Suppressor macrophage treated with lipopolysaccharide for 4 hours (primary cell): ENCODE measurements at places on chromosomes 2 and 18.
A peak's percentile ranks its signal among the peaks of the same experiment; 100 is the strongest.

DNA sequence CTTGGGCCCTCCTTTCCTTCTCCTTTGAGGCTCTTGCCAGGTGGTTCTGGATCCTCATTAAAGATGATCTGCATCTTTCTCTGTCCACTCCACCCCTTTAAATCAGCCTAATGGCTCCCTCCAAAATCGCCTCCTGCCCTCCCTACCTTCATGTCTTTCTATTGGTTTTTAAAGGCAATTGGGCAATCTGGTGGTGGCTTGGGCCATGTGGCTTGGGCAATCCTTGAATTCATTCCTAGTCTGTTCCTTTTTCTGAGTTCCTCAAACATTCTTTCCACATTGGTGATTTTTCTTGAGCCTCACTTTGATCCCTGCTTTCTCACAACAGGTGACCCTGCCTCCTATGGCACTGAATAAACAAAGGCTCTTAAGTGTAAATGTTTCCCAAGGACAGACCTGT, 266.2 kb upstream of the REV1 start:
- DNase-seq = peak; percentile 73

DNA sequence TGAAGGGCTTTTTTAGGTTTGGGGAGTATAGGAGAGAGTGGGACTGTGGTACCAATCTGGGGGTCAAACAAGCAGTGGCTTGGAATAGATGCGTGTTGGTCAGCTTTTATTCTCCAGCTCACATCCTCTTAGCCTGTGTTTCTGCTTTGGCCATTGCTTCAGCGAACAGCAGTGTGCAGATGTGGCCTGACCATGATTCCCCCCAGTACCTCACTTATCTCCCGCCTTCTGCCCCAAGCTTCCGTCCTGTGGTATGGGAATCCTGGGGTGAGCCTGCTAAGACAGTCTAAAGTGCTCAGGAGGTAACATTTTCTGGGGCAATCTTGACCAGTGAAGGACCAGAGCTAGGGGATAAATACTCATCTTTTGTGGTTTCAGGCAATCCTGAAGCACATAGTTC, 84.9 kb upstream of the TNP1 start:
- DNase-seq = no peak

GRCh38 chr2:20164061-20164733, 60.7 kb downstream of the SDC1 start:
- DNase-seq = no peak

GRCh38 chr18:39600894-39601293, 2035.3 kb upstream of the CELF4 start:
- DNase-seq = no peak

GRCh38 chr2:84319581-84319980, 139.5 kb downstream of the SUCLG1 start:
- no peak for DNase-seq

GRCh38 chr2:121613774-121614173, 35.5 kb downstream of the CLASP1 start:
- no peak for DNase-seq

- DNase-seq = no peak
Measured at GRCh38 chr18:38413193-38413592, 847.6 kb upstream of the CELF4 start.

DNA sequence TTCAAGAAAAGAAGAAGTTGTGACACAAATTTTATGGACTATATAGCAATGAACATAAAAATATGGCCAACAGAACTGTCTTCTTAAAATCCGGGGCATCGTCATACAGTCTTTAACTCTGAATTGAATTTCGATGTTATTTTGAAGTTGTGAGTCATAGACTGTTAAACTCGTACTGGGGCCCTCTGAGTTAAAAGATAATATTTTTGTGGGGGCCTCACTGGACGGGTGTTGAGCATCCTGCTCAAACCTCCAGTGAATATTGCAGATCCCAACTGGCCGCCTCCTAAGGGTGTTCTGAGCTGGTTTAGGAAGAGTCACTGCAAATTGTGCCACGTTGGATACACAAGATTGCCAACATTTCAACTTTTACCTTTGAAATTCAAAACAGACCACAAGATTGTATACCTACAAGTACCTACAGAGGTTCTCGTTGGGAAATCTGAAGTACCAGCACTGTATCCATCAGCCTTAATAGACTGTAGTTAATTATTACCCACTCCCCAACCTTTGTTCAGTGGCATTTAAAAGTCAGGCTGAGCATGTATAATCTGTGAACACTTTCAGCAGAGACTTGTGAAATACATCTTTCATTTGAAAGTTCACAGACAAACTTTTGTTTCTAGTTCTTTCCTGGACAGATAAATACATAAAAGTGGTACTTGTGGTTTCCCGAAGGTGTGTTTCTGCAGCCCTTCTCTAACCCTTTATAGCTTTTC, 27.8 kb downstream of the KLHL23 start:
- DNase-seq = no peak

DNA sequence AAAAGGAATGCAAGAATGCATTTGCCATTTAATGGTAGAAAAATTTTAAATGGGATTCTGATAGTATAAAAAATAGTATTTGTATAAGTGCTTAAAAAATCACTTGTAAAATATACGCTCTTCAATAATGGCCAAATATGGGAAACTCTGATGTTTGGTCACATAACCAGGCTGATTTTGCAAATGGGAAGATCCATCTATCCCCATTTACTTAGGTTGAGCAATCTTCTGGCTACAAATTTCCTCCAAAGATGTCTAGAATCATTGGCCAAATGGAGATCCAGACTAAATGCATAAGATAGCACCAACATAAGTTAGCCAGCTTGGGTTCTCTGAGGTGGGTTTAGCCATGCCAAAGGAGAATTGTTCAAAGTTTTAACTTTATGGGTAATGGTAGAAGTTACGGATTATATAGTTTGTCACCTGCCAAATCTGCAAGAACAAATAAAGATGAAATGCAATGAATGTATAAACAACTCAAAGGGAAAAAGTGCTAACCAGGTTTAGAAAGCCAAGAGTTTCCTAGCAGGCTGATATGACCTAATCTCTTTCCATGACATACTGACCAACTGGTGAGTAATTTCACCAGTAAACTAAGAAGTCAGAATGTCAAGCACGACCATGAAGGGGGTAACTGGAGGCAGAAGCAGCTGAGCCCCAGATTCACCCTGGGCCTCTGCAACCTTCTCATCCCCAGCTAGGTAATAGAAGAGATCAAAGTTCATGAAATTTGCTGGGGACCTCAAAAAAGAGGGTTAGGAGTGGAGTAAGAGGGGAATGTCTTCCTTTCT, 10.0 kb downstream of the RHOB start:
- peak; percentile 31 for DNase-seq

- DNase-seq = peak; percentile 78
Measured at GRCh38 chr2:101546376-101547058, 71.6 kb upstream of the RFX8 start.

GRCh38 chr2:55595536-55595935, 21.9 kb downstream of the PPP4R3B start:
- DNase-seq = no peak

DNA sequence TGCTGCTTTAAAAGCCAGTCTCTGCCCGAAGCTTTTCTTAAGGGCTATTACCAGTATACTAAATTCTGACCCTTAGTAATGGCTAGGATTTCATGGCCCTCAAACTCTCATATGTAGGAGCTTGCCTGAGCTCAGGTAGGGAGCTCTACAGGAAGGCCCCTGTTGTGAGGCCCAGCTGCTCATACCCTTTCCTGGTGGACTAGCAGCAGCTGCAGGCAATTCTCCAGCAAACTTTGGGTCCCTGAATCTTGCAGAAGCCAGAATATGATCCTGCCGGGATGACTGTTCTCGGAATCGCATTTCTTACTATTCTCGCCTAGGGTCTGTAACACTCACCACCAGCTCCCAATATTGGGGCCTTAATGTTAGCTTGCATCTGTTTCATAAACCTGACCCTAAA, 106.4 kb upstream of the SERTAD2 start:
- DNase-seq = no peak
